ENCODE measurements at places on chromosomes 16 and 17.

DNA sequence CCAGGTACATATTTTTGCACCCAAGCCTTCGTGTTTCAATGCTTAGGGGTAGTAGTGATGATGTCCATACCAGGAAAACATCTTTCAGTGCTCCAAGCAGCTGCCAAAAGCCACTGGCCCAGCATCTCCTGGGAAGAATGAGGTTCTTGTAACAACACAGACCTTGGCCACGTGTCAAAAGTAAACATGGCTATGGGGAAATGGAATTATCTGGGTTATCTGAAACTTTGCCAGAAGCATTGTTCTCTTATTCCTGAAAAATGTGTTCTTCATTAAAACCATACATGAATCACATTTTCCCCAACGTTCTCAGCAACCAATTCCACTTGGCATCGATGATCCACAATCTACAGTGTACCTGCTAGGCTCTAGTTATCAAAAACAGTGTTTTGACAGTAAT lies 524.2 kb upstream of the EEF2KMT start:
- no peak for DNase-seq

DNA sequence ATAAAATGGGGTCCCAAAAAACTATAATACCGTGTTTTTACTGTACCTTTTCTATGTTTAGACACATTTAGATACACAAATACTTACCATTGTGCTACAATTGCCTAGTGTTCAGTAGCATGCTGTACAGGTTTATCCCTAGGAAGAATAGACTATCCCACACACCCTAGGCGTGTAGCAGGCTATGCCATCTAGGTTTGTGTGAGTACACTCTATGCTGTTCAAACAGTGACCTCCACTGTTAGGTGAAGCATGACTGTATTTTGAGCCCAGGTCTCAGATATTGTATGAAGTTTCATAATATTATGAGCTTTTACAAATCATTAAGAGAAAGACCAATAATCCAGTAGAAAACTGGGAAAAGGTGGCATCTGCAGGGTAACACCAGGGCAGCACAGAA lies 23.6 kb downstream of the MILR1 start:
- DNase-seq: no peak

DNA sequence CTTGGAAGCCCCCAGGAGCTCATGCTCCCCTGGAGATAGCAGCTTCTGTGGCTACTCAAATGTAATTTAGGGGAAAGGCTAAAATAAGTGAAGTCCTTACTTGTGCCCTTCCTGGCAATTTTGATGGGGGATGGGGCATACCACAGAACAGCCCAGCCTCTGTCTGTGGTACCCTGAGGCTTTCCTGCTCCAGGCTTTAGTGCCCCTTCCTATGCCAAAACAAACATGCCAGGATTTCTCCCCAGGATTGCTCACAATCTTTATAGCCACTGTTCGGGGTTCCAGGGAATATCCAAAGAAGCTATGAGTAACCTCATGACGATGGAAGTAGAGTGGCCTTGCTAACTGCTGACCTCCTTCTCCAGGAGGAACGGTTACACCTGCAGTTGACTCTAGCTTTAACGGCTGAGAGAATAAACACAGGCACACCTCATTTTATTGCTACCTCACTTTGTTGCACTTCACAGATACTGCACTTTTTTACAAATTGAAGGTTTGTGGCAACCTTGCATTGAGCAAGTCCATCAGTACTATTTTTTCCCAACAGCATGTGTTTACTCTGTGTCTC lies 24.9 kb downstream of the CCL4 start:
- no peak for DNase-seq

GRCh38 chr16:12570046-12570618 lies 233.6 kb downstream of the CPPED1 start:
- DNase-seq: no peak

DNA sequence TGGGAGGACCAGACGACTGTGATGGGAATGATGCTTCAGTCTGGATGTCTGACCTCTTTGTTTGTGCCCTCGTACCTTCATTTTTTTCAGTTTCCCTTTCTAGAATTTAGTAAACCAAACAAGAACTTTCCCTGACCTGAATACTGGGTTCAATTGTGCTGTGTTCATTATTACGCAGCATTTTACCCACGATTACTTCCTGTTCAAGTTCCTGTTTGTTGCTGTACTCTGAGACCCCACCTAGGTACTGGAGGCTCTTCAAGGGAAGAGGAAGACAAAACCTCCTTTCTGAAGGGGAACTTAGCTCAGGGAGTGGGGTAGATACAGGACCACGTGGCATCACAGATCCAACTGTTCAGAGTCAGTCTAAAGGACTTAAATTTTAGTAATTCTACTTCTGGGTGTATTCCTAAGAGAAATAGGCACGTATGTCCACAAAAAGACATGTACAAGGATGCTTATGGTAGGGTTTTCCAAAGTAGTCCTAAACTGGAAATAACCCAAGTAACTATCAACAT lies 9.2 kb upstream of the PRKCB start:
- DNase-seq: no peak

GRCh38 chr16:4316864-4317531 lies 1.1 kb downstream of the GLIS2 start:
- DNase-seq: no peak

DNA sequence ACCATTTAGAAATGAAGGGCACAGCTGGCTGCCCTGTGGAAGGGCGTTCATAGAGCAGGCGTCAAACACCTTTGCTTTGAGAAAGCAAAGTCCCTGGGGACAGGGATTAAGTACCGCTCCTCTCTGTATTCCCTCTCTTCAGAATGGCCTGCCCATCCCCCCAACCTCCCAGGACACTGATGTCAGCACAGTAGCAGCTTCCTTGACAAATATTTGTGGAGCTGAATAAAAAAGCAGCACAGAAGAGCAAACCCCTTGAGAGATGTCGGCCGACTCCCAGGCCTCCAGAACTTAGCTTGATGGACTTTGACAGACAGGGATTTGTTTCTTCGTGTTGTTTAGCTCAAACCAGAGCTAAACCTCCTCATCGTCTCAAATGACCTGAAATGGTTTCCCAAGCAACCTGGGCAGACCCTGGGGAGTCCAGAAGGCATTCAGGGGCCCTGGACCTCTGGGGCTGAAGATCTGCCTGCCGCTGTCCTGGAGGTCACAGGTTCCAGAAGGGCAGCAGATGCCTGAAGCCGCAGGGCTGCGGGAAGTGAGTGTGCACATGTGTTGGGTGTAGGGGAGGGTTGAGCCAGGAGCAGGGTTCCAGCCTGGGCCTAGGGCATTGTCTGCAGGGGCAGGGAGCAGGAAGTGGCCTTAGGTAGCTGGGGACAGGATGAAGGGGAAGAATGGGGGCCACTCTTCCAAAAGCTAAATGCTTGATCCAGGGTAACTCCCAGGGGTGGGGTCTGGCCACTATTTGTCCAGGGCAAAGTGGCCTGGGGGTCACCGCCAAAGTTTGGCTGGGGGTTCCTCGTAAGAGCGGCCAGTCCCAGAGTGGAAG lies 42.3 kb upstream of the NKD1 start:
- no peak for DNase-seq

DNA sequence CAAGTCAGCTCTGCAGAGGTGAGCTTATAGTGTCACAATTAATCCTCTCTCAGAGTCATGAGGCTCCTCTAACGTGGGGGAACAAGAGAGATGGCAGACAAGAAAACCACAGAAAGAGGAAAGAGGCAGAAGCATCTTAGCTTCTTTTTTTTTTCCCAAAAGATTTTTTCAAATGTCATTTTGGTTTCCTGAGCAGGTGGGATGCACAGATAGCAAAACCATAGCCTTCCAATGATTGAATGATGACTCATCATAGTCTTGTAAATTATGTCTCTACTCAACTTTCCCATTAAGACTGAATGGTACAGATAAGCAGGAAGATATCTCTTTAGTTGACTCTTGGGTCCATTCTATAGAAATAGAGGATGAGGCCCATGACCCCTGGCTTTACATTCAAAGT lies 162.8 kb upstream of the ZFHX3 start:
- no peak for DNase-seq

GRCh38 chr17:75407655-75408352 lies 2.3 kb upstream of the GRB2 start:
- no peak for DNase-seq

DNA sequence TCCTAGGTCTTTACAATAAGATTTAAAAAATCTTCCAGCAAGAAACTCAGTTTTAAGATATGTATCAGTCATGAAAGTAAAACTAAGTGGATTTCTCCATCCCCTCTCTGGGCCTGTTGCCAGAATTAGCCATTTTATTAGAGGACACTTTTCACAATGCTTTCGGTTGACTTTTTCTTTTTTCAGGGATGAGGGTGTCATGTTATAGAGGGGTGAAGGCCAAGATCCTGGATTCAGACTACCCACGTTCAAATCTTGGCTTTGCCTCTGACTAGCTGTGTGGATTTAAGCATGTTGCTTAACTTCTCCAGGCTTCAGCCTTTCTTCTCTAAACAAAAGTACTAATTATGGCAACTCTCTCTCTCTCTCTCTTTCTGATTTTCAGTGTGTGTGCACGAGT lies 111.7 kb upstream of the COX10 start:
- DNase-seq: no peak

GRCh38 chr17:38449364-38449763 lies 21.1 kb downstream of the ARHGAP23 start:
- no peak for DNase-seq

DNA sequence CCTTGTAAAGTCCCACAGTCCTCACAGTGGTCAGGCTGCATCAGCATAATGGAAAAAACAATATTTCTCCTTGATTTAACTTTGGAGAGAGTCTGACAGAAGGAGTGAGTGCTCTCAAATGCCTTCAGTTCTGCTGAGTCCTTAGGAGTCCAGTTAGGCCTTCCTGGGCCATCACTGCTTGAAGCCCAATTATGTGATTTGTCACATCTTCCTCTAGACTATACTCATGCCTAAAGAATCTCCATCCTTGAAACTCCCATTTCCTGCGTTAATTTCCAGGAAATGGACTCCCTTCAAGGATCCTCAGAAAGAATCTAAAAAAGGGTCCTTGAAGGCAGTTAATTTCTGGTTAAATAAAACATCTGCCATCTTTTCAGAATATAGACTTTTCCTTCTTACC lies 52.8 kb downstream of the SLFN5 start:
- no peak for DNase-seq

DNA sequence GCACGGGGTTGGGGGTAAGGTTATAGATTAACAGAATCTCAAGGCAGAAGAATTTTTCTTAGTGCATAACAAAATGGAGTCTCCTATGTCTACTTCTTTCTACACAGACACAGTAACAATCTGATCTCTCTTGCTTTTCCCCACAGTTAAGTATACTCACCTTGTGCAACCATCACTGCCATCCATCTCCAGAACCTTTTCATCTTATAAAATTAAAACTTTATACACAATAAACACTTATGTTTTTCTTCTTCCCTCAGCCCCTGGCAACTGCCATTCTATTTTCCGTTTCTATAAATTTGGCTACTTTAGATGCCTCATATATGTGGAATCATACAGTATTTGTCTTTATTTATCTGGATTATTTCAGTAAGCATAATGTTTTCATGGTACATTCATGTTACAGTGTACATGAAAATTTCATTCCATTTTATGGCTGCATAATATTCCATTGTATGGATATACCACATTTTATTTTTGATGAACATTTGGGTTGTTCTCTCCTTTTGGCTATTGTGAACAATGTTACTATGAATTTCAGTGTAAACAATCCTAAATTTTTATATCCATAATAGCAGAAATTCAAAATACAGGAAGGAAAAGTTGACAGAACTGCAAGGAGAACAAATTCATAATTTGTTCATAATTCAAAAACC lies 25.7 kb upstream of the FA2H start:
- DNase-seq: no peak

GRCh38 chr16:4360538-4361021 lies 9.5 kb upstream of the PAM16 start:
- no peak for DNase-seq
